EL (cell line): ENCODE measurements at places on chromosomes 11 and 22.

DNA sequence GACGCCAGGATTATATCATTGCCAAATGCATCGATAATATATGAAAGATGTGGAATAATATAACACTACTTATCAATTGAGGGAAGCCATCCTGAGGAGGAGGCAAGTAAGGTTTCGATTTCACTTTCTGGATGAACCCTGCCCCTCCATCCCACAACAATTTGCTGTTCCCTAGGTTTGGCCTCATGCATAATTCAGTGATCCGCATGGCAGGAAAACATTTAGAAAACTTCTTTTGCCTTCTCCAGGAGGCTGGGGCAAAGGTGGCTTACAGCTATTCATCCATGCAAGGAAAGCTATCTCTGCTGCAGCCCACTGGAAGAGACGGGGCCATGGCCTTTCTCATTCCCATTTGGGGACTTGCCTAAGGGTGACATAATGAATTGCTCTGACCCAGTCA lies 489.4 kb upstream of the CADM1 start:
- DNase-seq = no peak

DNA sequence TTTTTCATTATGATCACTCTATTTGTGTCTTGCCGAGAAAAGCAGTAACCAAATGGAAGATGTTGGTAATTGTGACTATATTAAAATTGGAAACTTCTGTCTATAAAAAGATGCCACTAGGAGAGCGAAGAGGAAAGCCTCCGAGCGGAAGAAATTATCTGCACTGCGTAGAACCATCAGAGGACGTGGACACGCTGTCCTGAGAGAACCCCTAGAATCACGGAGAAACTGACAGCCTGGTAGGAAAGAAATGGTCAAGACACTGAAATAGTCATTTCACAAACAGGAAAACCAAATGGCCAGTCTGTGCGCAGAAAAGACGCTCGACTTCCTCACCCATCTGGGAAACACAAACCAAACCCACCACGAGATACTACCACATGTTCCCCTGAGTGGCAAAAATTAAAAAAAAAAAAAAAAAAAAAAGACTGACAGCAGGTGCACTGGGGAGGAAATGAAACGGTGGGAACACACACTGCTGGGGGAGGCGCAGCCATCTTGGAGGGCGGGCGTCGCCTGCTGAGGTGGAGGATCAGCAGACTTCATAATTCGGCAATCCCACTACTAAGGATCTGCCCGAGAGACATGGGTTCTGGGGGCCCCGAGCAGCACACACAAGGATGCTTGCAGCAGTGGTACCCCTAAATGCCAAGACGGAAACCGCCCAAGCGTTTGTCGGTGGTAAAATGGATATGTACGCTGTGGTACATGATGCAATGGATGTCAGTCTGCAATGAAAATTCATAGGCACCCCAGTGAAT lies 21.3 kb downstream of the IFITM10 start:
- DNase-seq = no peak

DNA sequence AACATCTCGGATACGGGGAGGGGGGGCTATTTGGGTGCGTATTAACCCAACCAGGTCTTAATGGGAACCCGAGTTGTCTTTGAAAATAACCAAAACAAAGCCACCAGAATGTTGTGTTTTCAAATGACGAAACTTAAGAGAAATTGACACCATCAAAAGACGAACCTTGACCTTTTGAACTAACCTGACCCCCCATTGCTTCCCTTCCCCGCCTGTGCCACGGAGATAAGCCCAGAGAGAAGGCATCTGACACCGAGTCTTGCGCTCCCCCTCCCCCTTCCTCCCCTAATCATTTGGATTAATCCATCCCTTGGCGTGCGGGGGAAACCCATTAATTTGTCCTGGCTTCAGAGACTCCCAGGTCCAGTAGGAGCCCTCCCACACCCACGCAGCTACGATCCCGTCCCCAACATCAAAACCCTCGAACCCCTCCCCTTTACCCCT lies 4.5 kb upstream of the GCAT start:
- no peak for DNase-seq

DNA sequence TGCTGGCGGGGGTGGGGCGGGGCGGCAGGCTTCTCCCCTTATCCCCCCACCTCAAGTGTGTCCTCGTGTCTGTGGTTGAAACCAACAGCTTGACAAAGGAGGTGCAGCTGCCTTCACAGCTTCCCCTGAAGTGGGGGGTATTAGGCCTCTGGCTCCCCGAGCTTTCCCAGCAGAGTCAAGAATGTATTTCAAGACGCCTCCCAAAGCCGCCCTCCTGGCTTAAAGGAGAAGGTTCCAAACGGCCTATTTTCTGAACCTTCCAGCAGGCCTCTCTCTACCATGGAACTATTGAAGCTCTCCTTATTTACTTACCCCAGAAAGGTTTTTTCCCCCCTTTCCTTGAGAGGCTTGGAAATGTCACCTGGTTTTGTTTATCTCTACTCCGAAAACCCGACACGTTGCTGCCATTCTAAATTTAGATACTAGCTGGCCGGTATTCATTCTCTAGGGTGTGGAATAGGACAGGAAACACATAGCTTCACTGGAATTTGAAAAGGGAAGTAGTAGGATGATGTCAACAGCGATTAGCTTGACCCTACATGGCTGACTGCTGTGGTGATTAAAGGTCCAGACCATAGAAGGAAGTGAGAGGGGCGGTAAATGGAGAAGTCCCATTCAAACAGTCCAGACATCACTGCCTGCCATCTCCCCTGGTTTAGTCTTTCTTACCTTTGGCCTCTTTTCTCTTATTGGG lies 671 bp upstream of the PICALM start:
- peak; percentile 96 for DNase-seq

- DNase-seq = no peak
These were observed 22.1 kb upstream of the MGAT3 start for GRCh38 chr22:39434721-39435120.

DNA sequence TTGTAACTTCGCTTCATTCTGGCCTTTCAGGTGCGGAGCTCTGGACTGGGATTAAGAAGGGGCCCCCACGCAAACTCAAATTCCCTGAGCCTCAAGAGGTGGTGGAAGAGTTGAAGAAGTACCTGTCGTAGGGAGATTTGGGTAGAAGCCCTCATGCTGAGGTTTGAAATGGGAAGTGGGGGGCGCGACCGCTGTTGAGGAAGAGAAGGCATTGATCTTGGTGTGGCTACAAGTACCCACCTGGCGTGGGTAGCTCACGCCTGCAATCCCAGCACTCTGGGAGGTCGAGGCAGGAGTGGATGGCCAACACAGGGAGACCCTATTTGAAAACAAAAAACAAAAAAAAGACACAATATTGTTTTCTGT lies 779 bp downstream of the SELENOH start:
- DNase-seq = no peak

- DNase-seq = no peak
These were observed 333.6 kb upstream of the NCAM1 start for GRCh38 chr11:112627588-112628045.

GRCh38 chr22:28424427-28425080 lies 255.1 kb downstream of the TTC28 start:
- peak; percentile 9 for DNase-seq

DNA sequence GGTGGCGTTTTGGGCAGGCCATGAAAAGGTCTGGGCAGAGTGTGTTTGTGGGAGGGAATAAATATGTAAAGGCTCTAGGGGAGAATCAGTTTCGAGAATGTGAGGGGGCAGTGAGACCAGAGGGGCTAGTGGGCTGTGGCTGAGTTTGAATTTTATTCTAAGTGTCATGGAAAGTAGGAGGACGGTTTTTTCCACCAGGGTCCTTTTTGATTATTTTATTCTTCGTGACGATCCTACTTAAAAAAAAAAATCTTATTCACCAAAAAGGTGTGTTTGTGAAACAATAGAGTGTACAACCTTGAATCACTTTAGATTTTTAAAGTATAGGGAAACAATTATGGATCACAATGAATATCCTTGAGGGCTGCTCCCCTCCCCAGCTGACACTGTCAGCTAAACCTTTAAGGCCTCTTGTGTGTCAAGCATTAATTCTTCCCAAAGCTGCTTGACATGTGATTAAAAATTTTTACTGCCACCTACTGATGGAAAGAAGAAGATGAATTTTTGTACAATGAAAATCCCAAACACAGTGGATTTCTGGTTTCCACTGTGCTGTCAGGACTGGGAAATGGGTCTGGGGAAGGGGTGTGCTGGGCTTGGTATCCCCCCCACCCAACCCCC lies 107.5 kb upstream of the OR4B1 start:
- DNase-seq = peak; percentile 69

DNA sequence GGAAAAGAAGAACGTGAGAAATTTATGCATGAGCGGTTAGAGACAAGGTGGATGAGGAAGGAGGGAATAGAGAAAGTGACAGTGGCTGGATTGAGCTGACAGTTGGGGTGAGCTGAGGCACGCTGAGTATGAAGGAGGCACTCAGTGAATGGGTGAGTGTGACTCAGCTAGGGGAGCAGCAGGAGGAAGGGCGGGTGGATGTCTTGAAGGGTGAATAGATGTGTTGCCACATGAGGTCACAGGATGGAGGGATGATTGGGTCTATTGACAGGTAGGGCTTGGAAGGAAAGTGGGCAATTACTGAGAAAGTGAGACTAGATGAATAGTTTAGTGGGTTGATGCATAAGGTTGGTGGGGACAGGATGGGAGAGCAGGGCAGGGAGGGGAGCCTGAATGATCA lies 8.0 kb downstream of the IFITM10 start:
- DNase-seq = no peak

- peak; percentile 9 for DNase-seq
These were observed 1.3 kb downstream of the BMAL1 start for GRCh38 chr11:13278609-13279486.

GRCh38 chr11:102610200-102610599 lies 14.9 kb downstream of the MMP20 start:
- DNase-seq = no peak

GRCh38 chr11:78281511-78281910 lies 92.8 kb downstream of the USP35 start:
- no peak for DNase-seq

GRCh38 chr11:15609445-15609844 lies 494.7 kb downstream of the INSC start:
- no peak for DNase-seq

DNA sequence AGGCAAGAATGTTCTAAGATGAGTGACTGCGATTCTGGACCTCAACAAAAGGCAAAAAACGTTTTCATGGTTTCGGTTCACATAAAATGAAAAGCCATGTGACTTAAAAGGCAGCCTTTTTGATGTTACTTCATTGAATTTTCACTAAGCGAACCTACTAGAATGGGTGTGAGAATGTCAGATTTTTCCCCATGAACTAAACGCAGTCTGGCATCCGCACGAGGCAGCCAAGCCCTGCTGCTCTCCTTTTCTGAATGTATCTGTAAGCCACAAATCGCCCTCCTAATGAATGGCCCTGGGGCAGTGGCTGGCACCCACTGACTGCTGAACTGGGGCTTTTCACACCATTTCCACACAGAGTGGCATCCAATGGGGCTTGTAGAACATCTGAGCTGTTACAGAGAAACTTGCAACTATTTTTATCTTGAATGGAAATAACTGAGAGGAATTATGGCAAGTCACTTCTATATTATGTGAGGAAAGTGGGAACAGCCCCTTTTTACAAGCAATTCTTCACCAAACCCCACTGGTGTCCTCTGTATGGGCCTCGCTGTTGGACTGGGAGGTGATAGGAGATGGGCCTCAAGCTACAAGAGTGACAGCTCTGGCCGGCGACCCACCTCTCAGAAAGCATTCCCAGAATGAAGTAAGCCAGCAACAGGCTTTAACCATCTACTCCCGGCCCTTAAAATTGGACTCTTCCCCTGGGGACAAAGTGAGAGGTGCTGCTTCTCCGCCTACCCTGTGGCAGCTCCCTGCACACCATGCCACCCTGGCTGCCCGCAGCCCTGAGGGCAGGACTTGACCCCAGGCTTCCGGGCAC lies 29.4 kb downstream of the PPP2R1B start:
- DNase-seq = no peak

DNA sequence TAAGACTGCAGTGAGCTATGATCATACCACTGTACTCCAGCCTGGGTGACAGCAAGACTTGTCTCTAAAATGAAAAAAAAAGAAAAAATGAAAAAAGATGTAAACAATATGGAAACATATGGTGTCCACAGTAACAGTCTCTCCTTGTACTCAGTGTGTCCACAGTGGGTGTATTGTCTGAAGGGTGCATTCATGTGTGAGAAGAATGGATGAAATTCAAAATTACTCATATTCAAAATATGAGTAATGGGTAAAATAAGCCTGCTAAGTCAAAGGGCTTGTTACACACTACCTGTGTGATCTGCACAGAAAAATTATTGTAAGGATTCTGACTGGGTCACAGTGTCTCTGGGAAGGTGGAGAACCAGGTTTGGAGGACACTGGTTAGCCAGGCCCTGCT lies 26.9 kb downstream of the PPFIA1 start:
- peak; percentile 29 for DNase-seq

DNA sequence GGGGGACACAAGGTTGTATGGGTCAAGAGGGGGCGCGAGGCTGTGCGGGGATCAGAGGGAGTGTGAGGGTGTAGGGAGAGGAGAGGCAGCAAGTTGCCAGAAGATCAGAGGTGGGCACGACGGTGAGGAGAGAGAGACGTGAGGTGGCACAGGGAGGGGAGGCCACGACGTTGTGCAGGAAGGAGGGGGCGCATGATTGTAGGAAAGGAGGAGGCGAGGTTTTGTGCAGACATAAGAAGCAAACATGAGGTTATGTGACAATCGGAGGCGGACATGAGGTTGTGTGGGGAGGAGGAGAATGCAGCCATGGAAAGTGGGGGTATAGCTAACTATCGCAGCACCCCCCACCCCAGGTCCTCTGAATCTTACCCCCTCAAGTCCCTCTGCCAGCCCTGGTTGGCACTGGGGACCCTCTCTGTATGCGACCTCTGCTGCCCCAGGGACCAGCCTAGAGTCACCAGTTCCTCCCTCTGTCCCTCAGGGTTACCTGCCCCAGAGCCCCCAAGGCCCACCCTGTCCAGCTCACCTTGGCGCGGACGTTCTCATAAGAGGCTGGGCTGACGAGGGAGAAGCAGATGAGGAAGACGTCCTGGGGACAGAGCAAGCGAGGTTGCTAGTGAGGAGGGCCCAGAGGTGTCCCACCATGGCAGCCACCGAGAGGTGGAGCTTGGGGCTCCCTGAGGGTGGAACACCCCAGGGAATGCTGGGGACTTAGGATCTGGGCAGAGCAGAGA lies 12.5 kb downstream of the RAC2 start:
- no peak for DNase-seq

DNA sequence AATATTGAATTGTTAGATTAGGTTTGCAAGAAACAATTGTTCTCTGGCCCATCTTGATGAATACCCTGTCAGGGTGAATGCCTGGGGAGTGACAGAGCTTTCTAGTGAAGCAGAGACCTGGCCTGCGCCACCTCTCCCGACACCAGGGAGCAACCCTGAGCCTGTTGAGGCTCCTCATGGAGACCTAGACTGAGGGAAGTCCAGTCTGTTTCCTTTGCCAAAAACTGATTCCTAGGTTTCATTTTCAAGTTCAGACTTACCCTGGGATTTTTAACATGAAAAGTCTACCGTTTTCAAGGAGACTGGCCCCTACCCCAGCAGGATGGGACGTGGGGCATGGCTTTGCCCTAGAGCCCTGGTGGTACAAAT lies 173.7 kb upstream of the SORL1-AS1 start:
- no peak for DNase-seq

DNA sequence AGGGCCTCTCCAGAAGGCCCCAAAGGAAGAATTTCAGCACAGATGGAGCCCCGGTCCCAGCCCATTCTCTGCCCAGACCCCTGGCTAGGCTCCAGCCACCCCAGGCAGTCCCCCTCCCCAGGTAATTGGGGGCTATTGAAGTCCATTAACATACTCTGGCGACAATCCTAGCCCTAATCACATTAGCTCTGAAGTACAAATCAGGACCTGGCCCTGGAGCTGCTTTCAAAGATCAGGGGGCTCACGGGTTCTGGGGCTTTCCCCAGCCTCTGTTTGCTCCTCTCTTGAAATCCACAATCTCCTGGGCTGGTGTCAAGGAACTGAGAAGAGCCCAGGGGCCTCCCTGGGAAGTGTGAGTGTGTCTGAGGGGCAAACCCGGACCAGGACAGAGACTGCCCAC lies 22.3 kb downstream of the FGF4 start:
- no peak for DNase-seq
